Type B pancreatic cell (in vitro differentiated cells): ENCODE measurements at places on chromosomes 3 and 15. TPM values are rescaled to one million over a fixed set of nuclear protein-coding genes. Genes with fewer than 3 reads are reported as not detected.

Gene SQOR
- 6.7 and 9.2 TPM in 2 replicates for total RNA-seq

Gene SSUH2
- total RNA-seq: 0.45 and 1.4 TPM in 2 replicates

Gene SLC9A9
- total RNA-seq: 0.50 and 2.7 TPM in 2 replicates

Gene HRG
- not detected in 2 replicates for total RNA-seq

GRCh38 chr3:133945381-133946095 is 49.9 kb upstream of the RAB6B start:
- H3K27ac ChIP-seq: no peak overlapping the region
- peaks cover 6% of the 10 kb centered on the region for H3K27me3 ChIP-seq
- H3K4me1 ChIP-seq: peaks cover 25% of the 10 kb centered on the region
- no peaks in the 10 kb centered on the region for H3K36me3 ChIP-seq
- no peak for DNase-seq

- no peak overlapping the region for H3K27ac ChIP-seq
- no peaks in the 10 kb centered on the region for H3K27me3 ChIP-seq
- no peaks in the 10 kb centered on the region for H3K4me1 ChIP-seq
- no peaks in the 10 kb centered on the region for H3K36me3 ChIP-seq
Observed at GRCh38 chr3:17901893-17902292, 159.5 kb upstream of the TBC1D5 start.

Gene CCDC9B
- total RNA-seq: 1.6 and 2.4 TPM in 2 replicates

GRCh38 chr3:8445861-8446260 is 55.8 kb upstream of the LMCD1 start:
- H3K4me3 ChIP-seq: no peak overlapping the region
- DNase-seq: no peak
- H3K4me1 ChIP-seq: peaks cover 22% of the 10 kb centered on the region
- H3K27me3 ChIP-seq: no peaks in the 10 kb centered on the region
- H3K36me3 ChIP-seq: no peaks in the 10 kb centered on the region

Gene TBL1XR1
- 118 and 155 TPM in 2 replicates for total RNA-seq

Gene XPC
- 42.9 and 44.2 TPM in 2 replicates for total RNA-seq

Gene GABRR3
- total RNA-seq: not detected in 2 replicates

Gene SLC6A20
- 1.5 and 3.2 TPM in 2 replicates for total RNA-seq

Gene FAM81A
- 0.67 and 1.4 TPM in 2 replicates for total RNA-seq
